ENCODE measurements at places on chromosomes 1 and 21.

GRCh38 chr1:53305650-53306049 is 22.2 kb downstream of the LRP8 start:
- no peak for DNase-seq

- no peak for DNase-seq
Measured at GRCh38 chr1:86832433-86832832, 81.5 kb downstream of the SELENOF start.

DNA sequence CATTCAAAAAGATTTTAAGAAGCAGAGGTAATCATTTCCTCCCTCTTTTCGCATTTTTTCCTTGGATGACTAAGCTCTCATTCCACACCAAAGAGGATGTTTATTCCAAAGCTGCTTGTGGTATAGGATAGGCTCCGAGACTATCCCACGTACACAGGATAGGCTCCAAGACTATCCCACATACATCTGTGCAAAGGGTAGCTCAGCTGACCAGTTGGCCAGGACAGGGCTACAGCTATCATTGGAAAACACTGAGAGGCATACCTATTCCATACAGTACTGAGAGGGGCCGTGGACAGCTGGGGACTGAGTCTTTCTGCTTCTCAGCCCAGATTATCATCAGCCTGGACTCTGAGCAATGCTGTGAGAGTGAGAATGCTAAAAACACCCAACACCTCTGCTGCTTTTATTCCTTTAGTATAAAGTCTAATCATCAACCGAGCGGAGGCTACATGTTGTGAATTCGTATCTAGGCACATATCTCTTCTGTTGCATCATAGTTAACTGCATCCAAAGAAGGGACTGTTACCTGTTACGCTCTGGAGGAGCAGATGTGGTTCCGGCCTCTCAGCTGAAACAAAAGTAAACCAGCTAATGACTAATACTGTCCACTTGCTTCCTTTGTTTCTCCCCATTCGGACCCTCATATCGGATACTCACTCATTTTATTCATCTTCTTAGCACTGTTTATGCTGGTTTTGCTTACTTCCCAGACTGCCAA is 141.0 kb downstream of the TNFSF18 start:
- peak; percentile 75 for DNase-seq

- DNase-seq = no peak
Measured at GRCh38 chr21:14120091-14120734, 90.5 kb downstream of the LIPI start.

DNA sequence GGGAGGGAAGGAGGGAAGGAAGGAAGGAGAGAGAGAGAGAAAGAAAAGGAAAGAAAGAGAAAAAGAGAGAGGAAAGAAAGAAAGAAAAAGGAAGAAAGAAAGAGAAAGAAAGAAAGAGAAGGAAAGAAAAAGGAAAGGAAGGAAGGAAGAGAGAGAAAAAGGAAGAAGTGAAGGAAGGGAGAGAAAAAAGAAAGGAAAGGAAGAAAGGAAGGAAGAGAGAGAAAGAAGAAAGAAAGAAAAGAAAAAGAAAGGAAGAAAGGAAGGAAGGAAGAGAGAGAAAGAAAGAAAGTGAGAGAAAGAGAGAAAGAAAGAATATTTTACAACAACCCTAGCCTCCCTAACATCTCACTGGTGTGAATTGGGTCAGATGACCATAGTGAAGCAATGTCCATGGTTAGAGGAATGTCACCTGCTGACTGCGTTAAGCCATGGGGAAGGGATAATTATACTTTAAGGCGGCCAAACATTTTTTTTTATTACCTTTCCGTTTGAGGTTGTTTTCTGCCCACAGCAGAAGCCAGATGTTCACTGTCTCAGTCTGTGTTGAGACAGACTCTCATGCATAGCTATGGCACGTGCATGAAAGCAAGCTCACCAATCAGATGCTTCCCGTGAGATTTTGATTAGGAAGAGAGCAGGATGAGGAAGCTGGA is 76.4 kb downstream of the SNRPE start:
- no peak for DNase-seq

GRCh38 chr1:173549813-173550212 is 53.1 kb downstream of the SLC9C2 start:
- no peak for DNase-seq

DNA sequence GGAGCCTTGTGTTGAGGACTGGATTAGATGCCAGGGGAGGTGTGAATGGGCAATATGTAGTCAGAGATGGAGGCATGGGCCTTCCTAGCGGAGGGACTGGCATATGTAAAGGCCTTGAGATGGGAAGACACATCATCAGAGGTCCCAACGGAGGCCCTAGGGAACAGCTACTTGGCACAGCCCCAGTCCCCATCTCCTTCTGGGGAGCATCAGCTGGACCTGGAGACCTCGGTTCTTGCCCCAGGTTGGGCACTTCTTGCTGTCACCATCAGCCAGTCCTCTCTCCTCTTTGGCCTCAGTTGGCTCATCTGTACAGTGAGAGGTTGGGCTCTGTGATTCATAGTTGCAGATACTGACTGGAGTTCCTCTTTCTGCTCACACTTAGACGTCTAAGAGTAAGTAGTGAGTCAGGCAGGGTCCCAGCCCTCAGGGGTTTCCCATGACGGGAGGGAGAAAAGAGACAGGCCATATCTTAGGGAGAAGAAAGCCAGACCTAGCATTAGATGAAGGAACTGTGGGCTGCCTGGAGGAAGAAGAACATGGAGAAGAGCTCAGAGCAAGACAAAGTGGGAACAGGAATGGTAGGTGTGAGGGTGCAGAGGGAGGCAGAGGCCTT is 3.4 kb upstream of the MARCKSL1 start:
- peak; percentile 86 for DNase-seq

DNA sequence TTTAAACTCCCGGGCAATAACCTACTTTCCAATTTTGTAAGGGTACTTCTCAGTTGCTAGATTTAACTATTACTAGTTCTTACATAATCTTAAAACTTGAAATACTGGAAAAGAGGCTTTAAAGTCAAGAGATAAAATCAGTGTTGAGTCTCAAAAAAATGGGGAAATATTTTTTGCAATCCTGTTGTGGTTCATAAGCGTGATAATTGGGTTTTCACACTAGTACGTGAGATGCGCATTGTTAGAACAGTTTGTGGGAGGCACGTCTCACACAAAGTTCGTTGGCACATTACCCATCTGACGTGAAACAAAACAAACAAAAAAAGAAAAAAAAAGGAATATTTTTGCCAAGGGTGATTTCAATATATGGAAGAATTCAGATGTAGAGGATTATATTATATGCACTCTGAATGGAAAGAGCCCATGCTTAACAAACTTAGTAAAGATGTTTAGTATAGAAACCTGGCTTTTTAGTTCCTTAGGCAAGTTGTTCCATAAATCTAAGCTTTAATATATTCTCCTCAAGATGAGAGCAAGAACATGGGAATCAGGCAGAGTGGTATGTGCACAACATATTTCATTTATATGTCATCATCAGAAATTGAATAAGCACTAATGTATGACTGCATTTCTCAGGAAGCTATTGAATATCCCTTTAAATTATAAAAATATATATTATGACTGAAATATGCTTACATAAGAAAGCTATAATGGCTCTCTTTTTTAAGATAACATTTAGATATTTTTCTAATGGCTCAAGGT is 73.9 kb upstream of the TNFSF4 start:
- DNase-seq = no peak

DNA sequence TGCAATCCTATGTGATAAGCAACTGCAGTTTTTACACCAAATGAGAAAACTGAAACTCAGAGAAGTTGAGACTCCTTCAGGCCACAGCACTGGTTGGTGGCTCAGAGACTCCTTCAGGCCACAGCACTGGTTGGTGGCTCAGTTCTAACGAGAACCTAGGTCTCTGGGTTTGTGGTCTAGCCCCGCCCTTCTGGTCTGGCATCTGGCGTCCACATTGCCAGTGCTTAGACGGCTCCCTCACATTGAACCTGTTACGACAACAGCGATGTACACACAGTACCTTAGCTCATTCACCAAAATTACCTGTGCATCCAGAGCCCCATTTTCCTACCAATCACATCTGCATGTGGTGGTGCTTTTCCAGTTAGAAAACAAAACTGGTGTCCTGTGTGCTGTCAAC is 66.1 kb downstream of the NID1 start:
- peak; percentile 47 for DNase-seq
